ENCODE measurements at places on chromosomes 1 and 21.

GRCh38 chr1:155424091-155424490 lies 103.4 kb downstream of the RUSC1 start:
- DNase-seq = no peak

- DNase-seq = no peak
Observed at GRCh38 chr1:20182415-20182814, 3.5 kb upstream of the UBXN10 start.

- no peak for DNase-seq
Observed at GRCh38 chr1:208318150-208318734, 74.1 kb upstream of the PLXNA2 start.

GRCh38 chr1:157376681-157377080 lies 175.6 kb downstream of the FCRL5 start:
- DNase-seq = no peak

DNA sequence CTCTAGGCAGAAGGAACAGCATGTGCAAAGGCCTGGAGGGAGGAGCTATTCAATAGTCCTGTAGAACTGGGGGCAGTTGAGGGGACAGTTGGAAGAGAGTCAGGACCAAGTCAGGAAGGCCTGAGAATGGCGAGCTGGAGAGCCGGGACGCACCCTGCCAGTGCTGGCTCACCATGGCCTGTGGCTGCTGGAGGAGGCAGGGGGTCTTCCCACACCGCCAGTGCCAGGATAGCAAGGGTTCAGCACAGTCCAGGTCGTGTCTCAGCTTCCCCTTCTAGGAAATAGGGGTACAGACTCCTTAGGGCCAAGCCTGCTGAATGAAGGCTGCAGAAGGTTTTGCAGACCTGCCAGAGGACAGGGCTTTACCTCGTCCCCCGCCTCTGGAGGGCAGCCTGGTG lies 7.3 kb downstream of the PODN start:
- DNase-seq = no peak
